ENCODE measurements at places on chromosomes 16 and 17.

DNA sequence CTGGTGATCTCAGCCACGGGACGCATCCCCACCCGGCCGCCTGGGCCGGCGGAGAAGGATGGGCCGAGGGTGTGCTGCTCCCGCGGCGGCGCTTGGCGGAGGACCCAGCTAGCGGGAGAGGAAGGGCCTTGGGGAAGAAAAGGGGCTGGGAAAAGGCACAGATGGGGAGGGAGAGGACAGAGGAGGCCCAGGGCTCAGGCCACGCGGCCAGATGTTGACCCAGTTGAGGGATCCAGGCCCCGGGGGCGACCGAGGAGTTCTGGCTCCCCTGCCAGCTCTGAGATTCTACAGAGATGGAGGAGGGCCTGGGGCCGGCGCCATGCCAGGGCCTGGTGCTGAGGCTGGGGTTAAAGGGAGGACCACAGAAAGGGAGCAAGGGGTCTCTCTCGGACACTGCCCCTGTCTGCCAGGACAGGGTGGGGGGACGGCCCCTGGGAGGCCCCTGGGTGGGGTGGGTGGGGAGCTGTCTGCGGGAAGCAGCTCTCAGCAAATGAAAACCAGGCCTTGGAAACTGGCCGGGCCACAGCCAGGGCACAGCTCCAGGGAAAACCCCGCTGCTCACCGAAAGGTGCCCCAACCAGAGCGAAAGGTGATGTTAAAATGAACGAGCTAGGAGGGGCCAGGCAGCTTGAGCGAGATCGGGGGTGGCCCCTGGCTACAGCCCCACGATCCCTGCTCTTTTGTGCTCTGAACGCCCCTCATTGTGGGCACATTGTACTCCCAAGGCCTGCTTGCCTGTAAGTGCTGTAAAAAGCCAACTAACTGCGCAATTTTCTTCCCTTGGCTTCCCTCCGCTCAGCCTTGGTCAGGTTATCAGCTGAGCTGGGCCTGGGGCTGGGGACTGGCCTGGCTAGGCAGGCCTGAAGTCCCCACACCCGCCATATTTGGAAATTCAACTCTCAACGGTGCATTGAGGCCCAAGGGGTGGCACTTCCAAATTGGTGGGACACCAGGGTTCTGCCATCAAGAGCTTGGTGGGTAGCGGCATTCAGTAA lies 191.4 kb downstream of the ZNF423 start:
- DNase-seq: no peak

DNA sequence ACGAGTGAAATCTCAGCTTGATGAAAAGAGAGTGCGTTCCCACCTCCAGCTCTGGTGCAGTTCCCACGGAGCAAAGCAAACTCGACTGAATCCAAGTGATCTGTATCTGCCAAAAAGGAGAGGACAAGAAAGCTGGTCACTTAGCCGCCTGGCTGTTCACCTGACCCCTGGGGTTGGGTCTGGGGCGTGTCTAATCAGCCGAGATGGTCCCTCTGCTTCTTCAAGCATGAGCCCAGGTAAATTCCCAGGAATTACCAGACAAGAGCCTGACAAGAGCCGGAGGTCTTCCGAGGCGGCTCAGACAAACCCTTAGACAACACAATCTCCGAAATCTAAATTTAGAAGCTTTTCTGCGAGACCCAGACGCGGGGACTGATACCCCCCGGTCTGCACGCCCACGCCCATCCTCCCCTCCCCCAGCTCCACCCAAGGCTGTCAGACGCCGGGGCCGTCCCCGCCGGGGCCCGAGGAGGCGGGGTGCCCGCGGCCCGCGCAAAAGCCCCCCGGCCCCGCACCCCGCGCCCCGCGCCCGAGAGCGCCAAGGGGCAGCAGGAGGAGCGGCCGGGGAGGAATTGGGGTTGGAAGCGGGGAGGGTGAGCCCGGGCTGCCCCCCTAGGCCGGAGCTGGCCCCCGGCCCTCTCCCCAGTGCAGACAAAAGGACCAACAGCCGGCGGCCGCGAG lies 674 bp downstream of the ZNF821 start:
- DNase-seq: peak; percentile 18

GRCh38 chr16:84720177-84720579 lies 20.4 kb downstream of the USP10 start:
- DNase-seq: no peak

DNA sequence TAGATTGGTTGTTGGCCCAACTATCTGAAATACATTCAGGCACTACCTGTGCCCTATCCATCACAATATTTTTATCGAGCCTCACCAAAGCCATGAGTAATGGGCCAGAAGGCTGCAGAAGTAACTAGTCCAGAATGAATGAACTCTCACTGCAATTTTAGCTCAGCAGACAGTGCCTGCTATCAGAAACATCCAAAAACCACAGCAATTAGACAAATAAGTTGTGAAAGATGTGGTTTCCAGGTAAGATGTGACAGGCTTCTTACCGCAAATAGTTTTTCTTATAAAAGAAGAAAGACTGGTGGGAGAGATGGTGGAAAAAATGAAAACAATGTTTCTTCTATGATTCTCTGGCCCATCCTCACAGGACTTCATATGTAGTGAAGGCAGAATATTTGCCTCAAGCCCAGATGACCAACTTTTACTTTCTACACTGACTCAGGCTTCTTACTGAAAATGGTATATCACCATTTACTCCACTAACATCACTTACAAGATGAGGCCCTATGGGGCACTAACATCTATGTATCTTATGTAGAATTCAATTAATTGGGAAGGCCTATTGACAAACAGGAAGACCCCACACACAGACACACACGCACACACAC lies 9.8 kb upstream of the RFFL start:
- no peak for DNase-seq

DNA sequence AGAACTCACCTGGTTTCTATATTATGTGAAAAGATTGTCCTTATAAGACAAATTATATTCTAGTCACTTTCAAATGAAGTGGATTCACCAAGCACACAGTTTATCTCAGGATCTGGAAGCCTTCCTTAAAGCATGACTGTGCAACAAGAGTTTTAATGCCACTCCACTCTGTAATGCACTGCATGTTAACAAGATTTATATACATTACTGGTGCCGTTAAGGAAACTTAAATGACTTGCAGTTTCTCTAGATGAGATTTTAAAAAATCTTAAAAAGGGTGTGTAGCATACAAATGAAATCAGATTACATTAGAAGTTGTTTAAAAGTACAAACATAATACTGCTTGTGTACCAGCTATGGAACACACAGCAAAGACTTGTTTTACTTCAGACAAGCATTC lies 150.8 kb downstream of the SNX11 start:
- DNase-seq: no peak

DNA sequence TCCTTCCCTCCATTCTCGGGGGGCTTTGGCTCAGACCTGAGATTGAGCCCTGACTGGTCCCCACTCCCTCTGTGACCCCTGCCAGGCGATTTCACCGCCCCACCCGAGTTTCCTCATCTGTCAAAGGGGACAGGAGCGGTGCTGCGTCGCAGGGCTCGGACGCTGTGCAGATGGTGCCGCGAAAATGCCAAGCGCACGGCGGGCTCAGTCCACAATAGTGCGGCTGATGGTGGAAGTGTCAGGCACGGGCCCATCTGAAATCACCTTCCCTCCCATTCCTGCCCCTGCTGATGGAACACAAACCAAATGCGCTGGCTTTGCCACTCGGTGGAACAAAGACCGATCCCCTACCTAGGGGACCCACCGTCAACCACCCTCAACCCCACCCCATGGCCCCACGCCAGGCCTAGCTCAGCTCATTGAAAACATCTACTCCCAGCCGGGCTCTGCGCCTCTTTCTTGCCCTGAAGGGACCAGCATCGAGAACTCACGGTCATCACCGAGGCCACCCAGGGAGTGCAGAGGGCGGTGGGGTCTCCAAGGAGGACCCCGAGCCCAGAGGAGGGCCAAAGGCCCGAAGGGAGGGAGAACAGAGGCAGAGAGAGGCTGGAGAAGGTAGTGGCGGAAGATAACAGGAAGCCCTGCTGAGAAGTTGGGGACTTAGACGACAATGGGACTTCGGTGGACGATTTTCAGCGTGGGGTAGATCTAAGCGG lies 1.4 kb downstream of the CARHSP1 start:
- DNase-seq: peak; percentile 4

DNA sequence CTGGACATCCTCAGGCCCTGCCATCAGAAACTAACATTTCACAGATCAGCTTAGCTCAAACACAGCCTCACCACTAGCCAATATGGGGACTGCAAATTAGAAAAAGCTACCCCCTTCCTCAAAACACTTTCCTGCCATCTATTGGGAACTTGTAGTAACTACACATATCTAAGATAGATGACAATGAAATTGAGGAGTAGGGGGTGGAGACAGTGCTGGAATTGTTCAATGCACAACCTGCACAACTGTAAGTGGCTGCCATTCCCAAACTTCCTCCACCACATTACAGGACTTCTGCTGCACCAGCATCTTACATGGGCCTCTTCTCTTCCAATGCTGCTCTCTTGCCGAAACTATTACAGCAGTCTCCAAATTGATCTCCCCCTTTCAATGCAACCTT lies 21.9 kb downstream of the AIPL1 start:
- DNase-seq: peak; percentile 60

- DNase-seq: no peak
These were observed 33.5 kb downstream of the ZFPM1 start for GRCh38 chr16:88486398-88487123.

GRCh38 chr16:181565-182021 lies 1.3 kb downstream of the HBQ1 start:
- no peak for DNase-seq

- DNase-seq: no peak
These were observed 33.0 kb downstream of the IL4R start for GRCh38 chr16:27346819-27347218.

DNA sequence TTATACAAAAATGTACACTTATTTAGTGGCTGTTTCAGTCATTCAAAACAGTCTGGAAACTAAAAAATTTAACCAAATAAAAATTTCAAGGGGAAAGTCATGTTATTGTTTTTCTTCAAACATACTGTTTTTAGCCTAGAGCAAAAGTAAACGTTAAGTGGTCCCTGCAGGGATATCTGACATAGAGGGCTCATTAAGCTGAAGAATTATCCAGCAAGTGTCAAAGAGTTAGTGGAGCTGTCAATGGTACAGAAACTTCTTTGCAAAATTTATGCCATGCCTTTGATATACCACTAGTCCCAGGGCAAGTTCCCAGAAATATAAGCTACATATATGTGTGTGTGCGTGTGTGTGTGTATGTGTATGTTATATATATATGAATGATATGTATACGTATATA lies 894.2 kb downstream of the KCNJ2 start:
- DNase-seq: no peak

GRCh38 chr17:45425125-45425983 lies 7.3 kb downstream of the ARHGAP27 start:
- peak; percentile 55 for DNase-seq

DNA sequence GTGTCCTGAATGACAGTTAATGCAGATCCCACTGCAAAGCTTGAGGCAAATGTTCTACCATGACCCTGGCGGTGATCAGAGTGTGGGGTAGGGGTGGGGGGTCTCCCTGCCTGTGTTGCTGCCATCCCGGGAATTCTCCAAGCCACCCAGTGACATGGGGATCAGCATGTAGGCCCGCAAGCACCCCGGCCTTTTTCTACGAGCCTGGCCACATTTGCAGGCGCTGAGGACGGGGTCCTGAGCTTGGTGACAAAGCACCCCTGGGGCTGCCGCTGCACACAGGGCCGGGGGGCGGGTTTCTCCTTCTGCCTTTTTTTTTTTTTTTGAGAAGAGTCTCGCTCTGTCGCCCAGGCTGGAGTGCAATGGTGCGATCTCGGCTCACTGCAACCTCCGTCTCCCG lies 35.8 kb downstream of the SLC7A5 start:
- DNase-seq: no peak

DNA sequence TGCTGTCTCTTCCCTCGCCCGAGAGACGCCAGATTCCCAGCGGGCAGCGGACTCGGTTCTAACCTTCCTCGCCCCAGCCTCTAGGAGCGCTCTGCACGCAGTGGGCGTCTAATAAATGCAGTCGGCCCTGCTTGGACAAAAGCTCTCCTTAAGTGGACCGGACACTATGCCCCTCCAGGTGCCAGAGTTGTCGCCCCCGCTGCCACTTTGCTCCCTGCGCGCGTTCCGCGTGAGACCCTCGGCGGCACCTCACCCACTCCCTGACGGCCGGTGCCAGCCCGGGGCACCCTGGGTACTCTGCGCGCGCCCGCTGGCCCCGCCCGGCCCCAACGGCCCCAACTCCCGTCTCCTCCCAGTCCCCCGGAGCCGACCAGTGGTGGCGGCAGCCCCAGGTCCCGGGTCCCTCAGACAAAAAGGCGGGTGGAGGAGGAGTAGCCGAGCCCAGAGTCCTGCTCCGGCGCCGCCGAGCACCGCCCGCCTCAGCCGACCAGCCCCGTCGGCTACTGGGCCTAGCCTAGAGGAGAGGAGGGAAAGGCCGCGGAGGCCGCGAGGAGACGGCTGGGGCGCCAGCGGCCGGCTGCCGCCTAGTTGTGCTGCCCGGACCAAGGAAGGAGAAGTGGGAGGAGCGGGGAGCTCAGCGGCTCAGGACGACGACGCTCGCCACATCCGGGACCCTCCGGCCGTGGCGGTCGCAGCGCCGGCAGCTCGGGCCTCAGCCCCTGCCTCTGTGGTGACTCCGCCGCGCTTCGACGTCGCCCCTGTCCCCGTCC lies 123.0 kb downstream of the GOSR1 start:
- peak; percentile 82 for DNase-seq

DNA sequence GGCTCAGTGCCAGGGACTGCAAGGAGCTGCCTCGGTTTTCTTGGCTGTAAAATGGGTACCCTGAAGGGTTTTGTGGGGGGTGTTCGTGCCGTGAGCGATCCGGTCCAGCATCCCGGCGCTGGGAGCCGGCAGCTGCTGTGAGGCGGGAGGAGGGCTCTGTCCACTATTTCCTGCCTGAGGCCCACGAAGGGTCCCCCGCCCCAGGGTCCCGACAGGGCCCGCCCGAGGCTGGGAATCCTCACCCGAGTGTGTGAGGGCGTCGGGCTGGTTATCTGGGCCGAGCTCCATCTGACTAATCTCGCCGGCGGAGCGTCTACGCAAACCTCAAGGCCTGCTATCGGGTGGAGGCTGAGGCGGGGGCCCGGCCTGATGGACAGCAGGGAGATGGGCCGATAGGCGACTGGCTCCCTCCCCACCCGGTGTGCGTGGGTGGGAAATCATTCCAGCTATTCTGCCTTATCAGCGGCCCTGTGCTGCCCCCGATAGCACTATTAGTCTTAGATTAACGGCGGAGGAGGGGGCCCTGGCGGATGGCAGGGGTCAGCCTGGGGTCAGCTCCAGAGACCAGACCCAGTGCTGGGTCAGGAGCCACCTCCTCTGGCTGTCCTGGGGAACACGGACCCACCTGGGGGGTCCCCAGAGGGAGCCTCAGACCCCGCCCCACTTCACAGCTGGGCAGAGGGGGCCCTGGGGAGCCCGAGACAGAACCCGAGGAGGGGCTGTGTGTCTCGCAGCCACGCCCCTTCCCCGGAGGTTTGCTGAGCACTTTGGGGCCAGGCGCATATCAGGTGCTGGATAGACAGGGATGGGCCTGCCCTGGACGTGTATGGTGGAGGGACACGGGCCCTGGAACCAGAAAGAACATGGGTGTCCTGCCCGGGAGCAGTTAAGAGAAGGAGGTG lies 44.7 kb downstream of the ZFPM1 start:
- DNase-seq: no peak

- DNase-seq: no peak
These were observed 13.4 kb upstream of the CD300A start for GRCh38 chr17:74452841-74453661.

All from HCEC 1CT (cell line).